Activated naive CD8-positive, alpha-beta T cell treated with anti-CD3 and anti-CD28 coated beads, Interleukin-2, amount 50 U/mL, for 24 hours (primary cell): ENCODE measurements at places on chromosomes 2 and 18.

- no peak for DNase-seq
Observed at GRCh38 chr2:37831081-37831780, 93.9 kb upstream of the RMDN2 start.

DNA sequence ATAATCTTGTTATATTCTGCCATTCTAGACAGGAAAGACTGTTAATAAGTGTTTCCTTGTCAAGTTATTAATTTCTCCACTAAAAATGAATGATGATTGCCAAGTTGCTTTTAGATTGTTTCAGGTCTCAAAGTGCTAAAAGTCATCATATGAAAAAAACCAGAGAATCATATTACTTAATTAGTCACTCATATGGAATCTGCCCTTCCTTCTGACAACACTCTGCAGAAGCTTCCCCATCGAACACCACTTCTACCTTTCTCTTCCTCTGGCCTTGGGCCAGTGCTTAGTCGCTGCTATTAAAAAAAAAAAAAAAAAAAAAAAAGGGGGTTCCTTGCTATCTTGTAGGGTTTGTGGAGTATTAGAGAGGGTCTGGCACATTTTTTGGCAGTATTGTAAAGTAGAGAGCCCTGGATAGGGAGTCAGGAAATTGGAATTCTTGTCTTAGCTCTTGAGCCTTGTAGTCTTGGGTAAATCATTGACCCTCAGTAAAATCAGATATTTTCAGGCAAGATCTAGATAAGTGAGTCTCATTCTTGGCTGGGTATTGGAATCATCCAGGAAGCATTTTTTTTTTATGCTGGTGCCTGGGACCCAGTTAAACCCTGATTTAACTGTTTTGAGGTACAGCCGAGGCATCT lies 141.7 kb upstream of the CCDC68 start:
- no peak for DNase-seq

DNA sequence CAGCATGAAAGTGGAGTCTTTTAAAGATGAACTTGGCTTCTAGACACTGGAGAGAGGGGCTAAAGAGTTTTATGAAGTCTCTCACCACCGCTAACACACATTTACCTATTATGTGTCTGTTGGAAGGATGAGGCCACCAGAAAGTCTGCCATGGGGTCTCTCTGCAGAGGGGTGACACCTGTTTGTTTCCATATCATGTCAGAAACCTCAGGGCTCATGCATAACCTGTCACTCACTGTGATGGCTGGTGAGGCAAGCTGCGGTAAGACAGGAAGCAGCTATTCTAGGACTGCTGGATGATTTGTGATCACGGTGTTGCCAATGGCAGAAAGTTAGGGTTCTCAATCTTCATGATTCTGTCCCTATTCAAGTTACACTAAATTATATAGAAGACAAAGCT lies 60.8 kb upstream of the DNMT3A start:
- DNase-seq = no peak

- no peak for DNase-seq
Observed at GRCh38 chr18:37516361-37516853, 49.2 kb downstream of the CELF4 start.

DNA sequence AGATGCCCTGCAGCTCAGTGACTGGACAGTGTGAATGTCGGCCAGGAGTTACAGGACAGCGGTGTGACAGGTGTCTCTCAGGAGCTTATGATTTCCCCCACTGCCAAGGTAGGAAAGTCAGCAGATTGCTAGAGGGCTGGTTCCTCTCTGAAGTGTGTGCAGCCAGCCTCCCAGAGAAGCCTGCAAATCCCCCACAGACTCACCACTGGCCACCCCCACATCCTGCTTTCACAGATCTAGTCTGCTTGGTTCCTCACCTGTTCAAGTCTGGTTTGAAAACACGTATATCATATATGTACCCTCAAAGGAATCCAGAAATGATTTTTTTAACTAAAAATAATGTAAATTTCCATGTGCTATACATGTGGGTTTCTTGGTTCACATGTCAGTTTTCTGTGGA lies 121.1 kb downstream of the LAMA3 start:
- DNase-seq = peak; percentile 22

DNA sequence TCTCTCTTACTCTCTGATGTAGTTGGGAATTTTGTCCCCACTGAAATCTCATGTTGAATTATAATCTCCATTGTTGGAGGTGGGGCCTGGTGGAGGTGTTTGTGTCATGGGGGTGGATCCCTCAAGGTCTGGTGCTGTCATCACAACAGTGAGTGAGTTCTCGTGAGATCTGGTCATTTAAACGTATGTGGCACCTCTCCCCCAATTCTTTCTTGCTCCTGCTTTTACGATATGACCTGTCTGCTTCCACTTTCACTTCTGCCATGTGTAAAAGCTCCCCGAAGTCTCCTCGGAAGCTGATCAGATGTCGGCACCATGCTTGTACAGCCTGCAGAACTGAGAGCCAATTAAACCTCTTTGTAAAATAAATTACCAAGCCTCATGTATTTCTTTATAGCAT lies 337.8 kb upstream of the CDH2 start:
- no peak for DNase-seq

GRCh38 chr18:12703664-12704063 lies 822 bp downstream of the PSMG2 start:
- DNase-seq = peak; percentile 16

DNA sequence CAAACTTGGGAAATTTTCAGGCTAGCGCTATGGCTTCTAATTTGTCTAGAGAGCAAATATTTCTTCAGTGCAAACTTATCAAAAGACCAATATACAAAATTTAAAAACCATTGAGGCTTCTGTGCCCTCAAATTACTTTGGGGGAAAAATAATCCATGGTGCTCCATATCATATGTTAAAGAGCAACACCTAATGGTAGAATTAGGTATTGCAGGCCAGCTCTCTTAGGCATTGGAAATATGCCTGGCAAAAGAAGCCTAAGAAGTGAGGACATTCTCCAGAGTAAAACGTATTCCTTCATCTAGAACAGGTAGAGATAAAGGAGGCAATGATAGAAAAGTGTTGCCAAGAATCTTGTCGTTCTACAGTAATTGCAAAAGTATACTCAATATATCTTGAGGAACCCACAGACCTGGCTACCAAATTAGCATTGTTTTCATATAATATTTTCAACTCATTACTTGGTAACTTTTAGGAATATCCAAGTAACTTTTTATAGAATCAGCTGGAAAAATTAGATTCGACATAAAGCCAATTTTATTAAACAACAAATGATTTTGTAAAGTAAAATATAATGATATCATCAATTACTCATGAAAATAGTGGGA lies 401.1 kb downstream of the BCL11A start:
- DNase-seq = no peak

DNA sequence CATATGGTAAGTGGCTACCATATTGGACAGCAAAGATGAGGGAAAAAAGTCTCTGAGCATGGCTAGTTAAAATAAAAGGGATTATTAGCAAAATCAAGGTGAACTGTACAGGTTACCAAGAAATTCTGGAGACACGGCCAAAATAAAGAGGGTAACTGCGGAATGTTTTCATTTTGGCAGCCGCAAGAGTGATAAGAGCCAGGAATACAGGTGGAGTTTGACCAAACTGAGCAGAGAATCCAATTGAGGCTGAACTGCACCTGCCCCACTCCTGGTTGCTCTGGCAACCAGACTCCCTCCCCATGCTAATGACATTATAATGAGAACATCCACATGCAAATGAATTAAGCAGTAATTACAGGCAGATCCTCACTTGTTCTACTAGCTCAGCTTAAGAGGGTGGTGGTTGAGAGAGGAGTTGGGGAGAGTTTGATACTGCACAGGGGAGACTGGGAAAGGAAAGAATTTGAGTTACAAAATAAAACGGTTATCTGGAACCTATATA lies 18.8 kb upstream of the EPHA4 start:
- no peak for DNase-seq

GRCh38 chr2:232214053-232214452 lies 164.5 kb upstream of the ALPP start:
- no peak for DNase-seq

GRCh38 chr18:73954268-73954667 lies 193.4 kb downstream of the FBXO15 start:
- DNase-seq = no peak

GRCh38 chr2:133411857-133412256 lies 156.4 kb downstream of the NCKAP5 start:
- DNase-seq = no peak

DNA sequence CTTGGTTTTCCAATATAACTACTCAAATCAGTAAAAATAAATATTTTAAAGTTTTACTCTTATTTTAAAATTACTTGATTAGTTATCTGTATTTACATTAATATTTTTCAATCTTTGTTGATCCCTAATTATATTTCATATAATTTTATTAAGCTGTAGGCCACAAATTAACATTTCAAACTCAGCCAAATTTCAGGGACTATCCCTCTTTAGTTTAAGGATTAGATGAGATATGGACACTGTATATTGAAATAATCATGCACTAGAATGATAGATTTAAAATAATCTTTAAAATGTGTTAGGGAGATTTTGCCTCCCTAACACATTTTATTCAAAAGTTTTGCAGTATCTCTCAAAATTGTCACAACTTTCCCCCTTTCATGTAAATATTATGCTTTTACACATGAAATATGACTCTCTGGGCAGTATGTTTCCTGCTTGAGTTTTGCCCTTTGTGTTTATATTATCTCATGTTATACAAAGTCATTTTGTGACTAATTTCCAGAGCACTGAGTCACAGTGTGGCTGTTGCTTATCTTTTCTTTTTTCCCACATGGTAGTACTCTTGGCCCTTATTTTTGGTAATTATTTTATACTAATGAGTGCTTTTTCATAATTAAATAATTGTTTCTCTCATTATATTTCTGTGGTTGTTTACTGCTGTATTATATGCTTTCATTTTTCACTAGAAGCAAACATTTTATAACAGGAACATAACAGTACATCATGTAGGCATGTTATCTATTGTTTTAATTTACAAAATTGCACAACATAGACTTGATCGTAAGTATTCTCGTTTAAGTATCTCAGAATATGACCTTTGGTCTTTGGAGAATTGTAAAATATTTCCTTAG lies 1.2 kb downstream of the TFPI start:
- DNase-seq = no peak

GRCh38 chr2:204794624-204795023 lies 249.3 kb downstream of the PARD3B start:
- no peak for DNase-seq

DNA sequence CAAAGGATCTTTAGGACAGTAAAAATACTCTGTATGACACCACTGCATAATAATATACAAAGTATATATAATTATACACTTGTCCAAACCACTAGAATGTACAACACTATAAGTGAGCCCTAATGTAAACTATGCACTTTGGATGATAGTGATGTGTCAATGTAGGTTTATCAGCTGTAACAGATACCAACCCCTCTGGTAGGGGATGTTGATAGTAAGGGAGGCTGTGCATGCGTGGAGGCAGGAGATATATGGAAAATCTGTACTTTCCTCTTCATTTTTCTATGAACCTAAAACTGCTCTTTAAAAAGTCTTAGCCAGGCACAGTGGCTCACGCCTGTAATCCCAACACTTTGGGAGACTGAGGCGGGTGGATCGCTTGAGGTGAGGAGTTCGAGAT lies 37.5 kb upstream of the SP3 start:
- no peak for DNase-seq

- no peak for DNase-seq
Observed at GRCh38 chr2:122851161-122851560, 1095.7 kb downstream of the TSN start.

GRCh38 chr18:59715966-59716369 lies 18.7 kb upstream of the CCBE1 start:
- no peak for DNase-seq

- no peak for DNase-seq
Observed at GRCh38 chr2:46814160-46814961, 101.2 kb downstream of the MCFD2 start.

DNA sequence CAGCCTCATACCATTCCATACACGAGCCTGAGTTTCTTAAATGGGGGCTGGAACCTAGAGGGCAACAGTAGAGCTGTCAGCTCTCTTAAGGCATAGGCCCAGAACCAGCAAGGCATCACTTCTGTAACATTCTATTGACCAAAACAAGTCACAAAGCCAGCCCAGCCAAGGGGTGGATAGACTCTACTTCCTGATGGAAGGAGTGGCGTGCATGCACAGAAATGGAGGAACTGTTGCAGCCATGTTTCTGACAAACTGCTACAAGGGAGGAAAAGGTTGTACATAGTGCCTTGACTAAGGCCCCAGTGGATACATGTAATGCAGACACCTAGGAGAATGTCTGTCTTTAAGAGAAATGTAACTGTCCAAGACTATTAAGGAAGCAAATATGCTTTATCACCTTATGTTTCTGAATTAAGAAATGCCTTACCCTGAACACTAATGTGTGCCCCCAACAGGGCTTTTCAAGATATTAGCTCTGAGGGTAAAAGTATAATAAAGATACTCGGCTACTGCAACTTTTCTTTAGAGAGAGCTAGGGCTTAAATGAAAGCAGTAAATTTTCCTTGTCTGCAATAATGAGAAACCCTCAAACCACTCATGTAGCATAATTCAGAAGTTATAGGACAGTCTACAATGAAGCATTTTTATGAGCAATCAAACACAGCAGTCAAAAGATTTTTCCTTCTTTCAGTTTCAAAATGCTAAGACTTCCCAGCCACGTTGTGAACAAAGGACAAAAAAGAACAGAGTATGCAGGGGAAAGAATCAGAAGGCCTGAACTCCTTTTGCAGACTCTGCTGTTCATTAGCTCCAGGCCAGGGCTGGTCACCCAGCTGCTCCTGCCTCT lies 35.1 kb upstream of the CDC42EP3 start:
- DNase-seq = no peak

- DNase-seq = no peak
Observed at GRCh38 chr18:37729716-37730115, 164.1 kb upstream of the CELF4 start.

DNA sequence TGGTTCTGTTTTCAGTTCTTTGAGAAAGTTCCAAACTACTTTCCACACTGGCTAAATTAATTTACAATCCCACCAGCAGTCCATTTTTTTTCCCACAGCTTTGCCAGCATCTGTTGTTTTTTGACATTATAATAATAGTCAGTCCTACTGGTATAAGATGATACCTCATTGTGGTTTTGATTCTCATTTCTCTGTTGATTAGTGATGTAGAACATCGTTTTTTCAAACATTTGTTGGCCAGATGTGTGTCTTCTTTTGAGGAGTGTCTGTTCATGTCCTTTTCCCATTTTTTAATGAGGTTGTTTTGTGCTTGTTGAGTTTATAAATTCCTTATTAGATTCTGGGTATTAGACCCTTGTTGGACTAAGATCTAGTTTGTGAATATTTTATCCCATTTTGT lies 376.8 kb upstream of the NT5C1B start:
- DNase-seq = no peak

DNA sequence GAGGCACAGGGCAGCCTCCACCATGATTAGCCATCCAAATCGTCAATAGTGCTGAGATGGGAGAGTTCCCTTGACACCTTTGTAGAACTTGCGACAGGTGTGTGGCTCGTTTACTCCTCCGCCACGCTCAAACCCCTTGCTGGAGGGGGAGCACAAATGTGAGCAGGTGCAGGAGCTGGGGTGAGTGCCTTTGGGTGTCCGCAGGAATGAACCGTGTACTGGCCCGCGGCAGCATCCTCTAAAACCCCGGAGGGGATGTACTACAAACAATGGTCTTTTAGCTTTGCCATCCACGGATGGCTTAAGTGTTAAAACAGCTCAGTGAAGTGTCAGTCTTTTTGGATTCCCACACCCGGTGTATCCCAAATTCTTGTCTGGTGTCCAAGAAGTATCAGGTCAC lies 21.4 kb upstream of the TDRD15 start:
- no peak for DNase-seq
